ENCODE measurements at places on chromosomes 6 and 20. TPM values are rescaled to one million over a fixed set of nuclear protein-coding genes. Genes with fewer than 3 reads are reported as not detected.
A peak's percentile ranks its signal among the peaks of the same experiment; 100 is the strongest.

GOPC gene
- 15.3 TPM for total RNA-seq

- no peak for DNase-seq
These were observed 62.6 kb downstream of the IGF2R start for GRCh38 chr6:160031442-160031841.

LAMA4 gene
- total RNA-seq, result 418 TPM

GRCh38 chr6:114343782-114344144 lies 940 bp upstream of the HS3ST5 start:
- DNase-seq, result no peak

PHACTR1 gene
- 10.8 TPM for total RNA-seq

- no peak for DNase-seq
These were observed 187.3 kb upstream of the FOXA2 start for GRCh38 chr20:22771706-22772105.

DNA sequence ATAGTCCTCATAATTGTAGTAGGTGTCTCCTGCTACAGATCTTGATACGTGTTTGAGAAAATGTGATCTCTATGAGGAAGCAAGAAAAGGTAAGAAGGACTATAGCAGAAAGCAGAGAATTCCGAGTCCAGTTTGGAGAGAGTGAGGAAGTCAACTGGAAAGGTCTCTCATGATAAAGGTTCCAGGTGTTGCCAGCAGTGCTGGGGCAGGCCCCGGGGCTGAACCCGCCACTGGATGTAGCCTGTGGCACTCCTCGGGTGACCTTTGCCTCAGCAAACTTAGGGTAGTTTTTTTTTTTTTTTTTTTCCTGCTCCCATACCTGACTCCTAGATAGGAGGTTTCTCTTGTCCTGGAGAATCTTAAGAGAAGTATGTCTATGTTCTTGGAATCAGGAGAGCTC lies 62.8 kb downstream of the FAM120B start:
- DNase-seq, result no peak

PDYN gene
- total RNA-seq, result not detected

DNA sequence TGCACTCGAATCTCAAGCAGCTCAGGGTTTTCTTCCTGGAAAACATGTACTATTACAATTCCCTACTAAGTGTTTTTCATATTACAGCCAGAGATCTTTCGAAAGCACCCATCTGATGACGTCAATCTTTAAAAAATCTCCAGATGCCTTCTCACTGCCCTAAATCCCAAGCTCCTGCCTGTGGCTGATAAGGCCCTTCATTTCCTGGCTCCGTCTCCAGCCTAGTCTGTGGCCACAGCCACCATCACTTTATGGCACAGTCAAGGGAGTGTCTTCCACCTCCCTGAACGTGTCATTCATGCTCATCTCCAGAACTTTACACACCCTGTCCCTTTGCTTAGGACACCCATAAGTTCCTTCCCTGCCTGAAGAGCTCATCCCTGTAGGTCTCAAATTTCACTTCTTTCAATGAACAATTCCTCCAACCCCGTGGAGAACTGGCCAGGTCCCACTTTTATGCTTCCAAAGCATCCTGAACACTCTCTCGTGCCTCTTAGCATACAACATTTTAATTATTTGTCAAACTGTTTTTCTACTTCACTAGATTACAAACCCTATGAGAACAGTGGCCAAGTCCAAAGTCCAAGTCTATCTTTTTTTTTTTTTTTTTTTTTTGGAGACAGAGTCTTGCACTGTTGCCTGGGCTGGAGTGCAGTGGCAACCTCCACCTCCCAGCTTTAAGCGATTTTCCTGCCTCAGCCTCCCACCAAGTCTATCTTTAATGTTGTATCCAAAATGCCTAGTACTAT lies 106.1 kb upstream of the AGPAT4 start:
- no peak for DNase-seq

BMP7 gene
- 0.16 TPM for total RNA-seq

DNA sequence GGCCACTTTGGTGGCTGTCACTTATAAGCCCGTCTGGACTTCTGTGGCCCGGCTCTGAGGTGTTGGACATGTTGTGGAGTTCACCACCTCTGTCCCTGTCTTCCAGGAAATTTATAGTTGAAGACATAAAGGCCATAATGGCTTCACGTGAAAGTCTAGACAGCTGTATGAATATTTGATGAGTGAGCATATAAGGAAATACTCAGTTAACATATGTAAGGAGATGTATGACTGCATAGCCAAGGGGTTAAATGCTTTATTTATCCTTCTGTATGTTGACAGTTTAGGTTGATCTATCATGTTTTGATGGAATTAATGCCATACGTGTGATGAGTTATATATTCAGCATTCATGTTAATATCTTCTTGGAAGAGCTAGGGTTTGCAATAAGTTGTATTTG lies 16.1 kb downstream of the HIVEP1 start:
- DNase-seq, result no peak

DEF6 gene
- total RNA-seq, result 7.8 TPM

DNA sequence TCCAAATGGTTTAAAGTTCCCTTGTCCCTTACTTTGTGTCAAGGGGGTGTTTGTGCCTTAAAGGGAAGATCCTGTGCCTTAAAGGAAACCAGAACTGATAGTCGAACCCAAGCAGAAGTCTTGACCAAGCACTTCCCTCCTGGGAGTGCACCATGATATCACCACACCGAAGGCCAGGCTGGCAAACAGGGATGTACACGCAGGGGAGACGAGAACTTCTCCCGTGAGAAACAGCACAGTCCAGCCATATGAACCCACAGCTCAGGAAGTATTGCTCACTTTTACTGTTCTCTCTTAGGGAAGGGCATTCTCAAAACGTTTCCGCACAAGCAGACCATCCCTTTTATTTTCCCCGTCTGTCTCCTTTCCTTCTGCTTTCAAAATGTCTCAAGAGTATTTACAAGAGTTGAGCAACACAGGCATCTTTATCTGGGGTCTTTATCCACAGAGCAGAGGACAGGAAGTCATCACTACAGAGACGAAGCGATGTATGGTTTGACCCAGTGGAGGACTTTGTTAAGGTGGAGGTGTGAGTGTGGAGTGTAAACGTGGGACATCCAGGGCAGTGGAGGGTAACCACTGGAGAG lies 12.8 kb upstream of the SERPINB1 start:
- DNase-seq, result no peak

DNA sequence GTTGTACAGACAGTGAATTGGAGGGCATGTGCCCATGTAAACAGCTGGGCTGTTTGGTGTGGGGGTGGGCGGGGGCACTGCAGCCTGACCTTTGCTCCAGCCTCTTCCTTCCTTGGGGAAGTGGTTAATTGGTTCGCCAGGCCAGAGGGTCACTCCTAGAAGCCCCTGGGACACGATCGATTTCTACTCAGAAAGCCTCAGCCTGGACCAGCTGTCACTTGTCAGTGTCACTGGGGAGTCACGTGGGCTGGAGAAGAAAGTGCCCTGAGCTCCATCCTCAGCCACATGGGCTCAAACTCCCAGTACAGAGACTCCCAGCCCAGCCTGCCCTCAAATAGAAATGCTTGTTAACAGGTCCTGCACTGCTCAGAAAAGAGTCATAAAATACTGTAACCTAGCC lies 423.8 kb upstream of the SULF2 start:
- DNase-seq, result no peak

GRCh38 chr6:130359736-130360135 lies 6.1 kb upstream of the TMEM200A start:
- DNase-seq, result no peak

DNA sequence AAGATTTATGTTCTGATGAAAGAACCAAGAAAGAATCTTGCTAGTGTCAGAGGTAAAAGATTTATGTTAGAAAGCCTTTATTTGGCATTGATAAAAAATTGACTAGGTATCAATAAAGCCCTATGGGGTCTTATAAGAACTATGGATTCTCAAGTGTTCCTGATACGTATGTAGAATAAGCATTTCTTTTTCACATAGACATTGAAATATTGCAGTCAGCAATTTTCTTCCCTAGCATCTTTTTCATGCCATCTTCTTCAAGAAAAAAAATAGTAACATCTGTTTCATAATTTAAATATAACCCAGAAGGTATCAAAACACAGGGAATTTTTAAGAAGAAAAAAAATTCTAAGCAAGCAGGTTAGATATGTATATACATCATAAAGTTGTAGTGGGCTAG lies 230.6 kb downstream of the CENPW start:
- no peak for DNase-seq

PSMG4 gene
- 18.7 TPM for total RNA-seq

GID8 gene
- total RNA-seq, result 22.6 TPM

GRCh38 chr6:102986086-102986485 lies 1592.6 kb downstream of the GRIK2 start:
- DNase-seq, result no peak

BEND3 gene
- 3.4 TPM for total RNA-seq

GRCh38 chr6:34585108-34585507 lies 29.0 kb upstream of the SPDEF start:
- DNase-seq, result peak; percentile 39

- DNase-seq, result no peak
These were observed 14.1 kb downstream of the MYBL2 start for GRCh38 chr20:43680981-43681380.

- DNase-seq, result no peak
These were observed 53.4 kb downstream of the MRPL14 start for GRCh38 chr6:44073612-44074438.

ARMC12 gene
- total RNA-seq, result 0.58 TPM

GRCh38 chr20:8089668-8090067 lies 42.4 kb upstream of the PLCB1 start:
- DNase-seq, result no peak

BCAS1 gene
- total RNA-seq, result 0.51 TPM

DNA sequence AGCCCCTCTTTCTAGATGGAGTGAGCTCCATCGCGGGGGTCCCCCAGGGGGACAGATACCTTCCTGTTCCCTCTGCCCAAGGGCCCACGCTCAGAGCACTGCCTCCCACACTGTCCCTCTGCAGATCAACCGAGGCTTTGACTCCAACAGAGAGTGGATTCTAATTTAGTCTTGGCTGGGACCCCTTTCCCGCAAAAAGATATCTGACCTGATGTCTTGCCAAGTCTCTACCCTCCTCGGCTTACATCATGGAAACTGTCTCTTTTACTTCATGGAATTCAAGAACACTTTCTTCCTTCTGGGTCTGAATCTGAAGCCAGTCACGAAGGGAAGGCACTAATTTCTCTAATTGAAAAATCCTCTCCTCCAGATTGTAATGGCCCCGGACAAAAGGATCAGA lies 278.0 kb downstream of the BMP7 start:
- DNase-seq, result no peak

DNA sequence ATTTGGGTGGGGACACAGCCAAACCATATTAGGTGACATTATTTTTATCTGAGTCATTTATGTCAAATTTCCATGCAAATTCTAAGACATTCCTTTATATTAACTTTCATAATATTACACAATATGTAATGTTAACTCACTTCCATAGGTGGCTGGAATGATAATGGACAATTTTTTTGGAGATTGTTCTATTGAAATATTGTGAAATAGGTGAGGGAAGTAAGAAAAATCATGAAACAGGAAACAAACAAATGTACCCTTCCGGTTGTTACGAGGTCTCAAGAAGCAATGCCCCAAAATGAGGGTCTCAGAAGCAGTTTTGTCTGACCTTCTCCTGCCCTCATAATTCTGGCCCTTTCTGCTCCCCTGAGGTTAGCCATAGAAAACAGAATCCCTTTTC lies 306.5 kb downstream of the HDGFL1 start:
- no peak for DNase-seq

PLEKHG1 gene
- total RNA-seq, result 71.1 TPM

GRCh38 chr20:41135888-41136679 lies 1.3 kb upstream of the PLCG1 start:
- DNase-seq, result no peak

ZSCAN23 gene
- total RNA-seq, result 1.5 TPM

- DNase-seq, result no peak
These were observed 30.6 kb downstream of the SNAP25 start for GRCh38 chr20:10249048-10249770.

- peak; percentile 98 for DNase-seq
These were observed at the start of gene UBE2C for GRCh38 chr20:45812157-45813005. TSS of gene UBE2C (plus strand) at chr20:45812644. CDS start at chr20:45812696, 52 bp downstream.

- DNase-seq, result no peak
These were observed 39.5 kb downstream of the ID4 start for GRCh38 chr6:19876672-19877071.

DNA sequence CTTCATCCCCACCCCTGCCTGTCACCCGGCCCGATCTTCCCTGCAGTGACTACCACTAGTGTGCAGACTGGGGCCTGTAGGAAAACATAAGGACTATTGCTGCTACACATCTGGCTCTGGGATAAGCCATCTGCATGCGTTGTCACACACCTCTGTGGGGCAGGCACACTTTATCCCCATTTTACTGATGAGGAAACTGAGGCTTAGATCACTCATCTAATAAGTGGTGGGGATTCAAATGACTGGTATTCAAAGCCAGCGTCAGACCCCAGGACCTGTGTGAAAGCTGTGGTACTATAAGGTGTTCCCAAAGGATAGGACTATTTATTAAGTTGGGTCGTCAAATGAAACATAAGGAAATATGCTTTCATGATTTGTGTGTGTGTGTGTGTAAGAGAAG lies 148.9 kb upstream of the RNF24 start:
- DNase-seq, result no peak

TMEM217 gene
- 0.51 TPM for total RNA-seq

DNA sequence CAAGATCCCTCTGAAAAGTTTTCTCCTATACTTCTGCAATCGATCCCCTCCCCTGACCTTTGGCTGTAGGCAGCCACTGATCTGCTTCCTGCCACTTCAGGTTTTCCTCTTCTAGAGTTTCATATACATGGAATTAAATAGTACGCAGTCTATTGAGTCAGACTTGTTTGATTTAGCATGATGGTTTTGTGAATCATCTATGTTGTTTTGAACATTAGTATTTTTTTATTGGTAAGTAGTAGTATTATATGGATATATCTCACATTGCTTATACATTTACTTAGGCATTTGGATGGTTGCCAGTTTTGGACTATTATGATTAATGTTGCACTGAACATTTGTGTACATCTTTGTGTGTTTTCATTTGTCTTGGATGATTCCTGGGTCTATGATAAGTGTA lies 518.0 kb downstream of the CD109 start:
- DNase-seq, result no peak

VIP gene
- total RNA-seq, result 0.48 TPM

DNA sequence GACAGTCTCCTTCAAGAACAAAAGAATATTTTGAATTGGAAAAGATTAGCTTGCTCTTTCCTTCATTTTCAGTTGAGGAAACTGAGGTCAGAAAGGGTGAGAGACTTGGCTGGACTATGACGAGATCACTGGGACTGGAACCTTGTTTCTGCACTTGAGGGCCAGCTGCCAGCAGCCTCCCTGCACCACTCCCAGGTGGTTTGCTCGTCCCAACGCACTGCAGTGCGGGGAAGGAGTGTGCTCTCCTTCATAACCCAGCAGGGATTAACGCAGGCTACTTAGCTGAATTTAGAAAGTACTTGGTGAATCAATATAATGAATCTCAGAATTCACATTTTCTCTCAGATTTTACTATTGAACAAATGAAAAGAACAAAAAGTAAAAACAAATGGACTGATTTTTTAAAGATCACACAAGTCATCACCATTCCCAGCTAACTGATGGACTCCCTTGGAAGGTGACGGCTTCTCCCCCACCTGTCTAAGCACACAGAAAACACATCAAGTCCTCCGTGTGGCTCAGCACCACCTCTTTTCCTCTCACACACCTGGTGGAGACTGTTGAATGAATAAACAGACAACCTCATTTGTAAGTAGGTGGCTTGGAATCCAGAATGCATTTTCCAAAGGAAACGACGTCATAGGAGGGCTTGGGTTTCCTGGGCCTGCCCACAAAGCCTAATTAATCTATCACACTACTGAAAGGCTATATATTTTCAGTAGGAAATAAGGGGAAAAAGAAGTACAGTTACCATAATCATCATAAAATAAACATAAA lies 121.0 kb downstream of the QRSL1 start:
- no peak for DNase-seq

All from mesenteric fat pad (tissue), 1 donor.